A549 treated with AZD2906 at 1 μM for 4 hours (cell line): ENCODE measurements at places on chromosomes 4 and X. TPM values are rescaled to one million over a fixed set of nuclear protein-coding genes. Genes with fewer than 3 reads are reported as not detected.

The CFI gene
- total RNA-seq: 0.55 to 0.95 TPM (median 0.84 TPM) in 5 replicates

The MAGEE2 gene
- total RNA-seq: not detected in 5 replicates

The HSFX2 gene
- total RNA-seq: 0.13 to 0.18 TPM (median 0.15 TPM) in 4 of 5 replicates, not detected in the other

The PAGE1 gene
- total RNA-seq: 0.26 to 0.29 TPM in 2 of 5 replicates, not detected in the others

The FRAS1 gene
- total RNA-seq: 2.0 to 2.9 TPM (median 2.5 TPM) in 5 replicates

The PRAF2 gene
- 35.6 to 44.5 TPM (median 42.7 TPM) in 5 replicates for total RNA-seq

The RTL3 gene
- 0.09 to 0.33 TPM (median 0.14 TPM) in 5 replicates for total RNA-seq

The RAB33A gene
- total RNA-seq: 0.07 to 0.32 TPM (median 0.18 TPM) in 5 replicates

The MAP9 gene
- total RNA-seq: 4.1 to 4.8 TPM (median 4.6 TPM) in 5 replicates

The TBC1D9 gene
- total RNA-seq: 5.4 to 6.6 TPM (median 6.5 TPM) in 5 replicates

The AKAP4 gene
- total RNA-seq: 0.14 TPM in 1 of 5 replicates, not detected in the others

The SMIM20 gene
- 22.1 to 27.3 TPM (median 24.3 TPM) in 5 replicates for total RNA-seq

The PDCL2 gene
- total RNA-seq: not detected in 5 replicates

The APELA gene
- total RNA-seq: not detected in 5 replicates

The GLRA2 gene
- not detected in 5 replicates for total RNA-seq

The ARAP2 gene
- 0.28 to 0.47 TPM (median 0.39 TPM) in 5 replicates for total RNA-seq

The SH2D1A gene
- total RNA-seq: not detected in 5 replicates

The GPC4 gene
- 0.01 to 0.05 TPM (median 0.04 TPM) in 5 replicates for total RNA-seq

The RAB40A gene
- 0.06 to 0.15 TPM (median 0.10 TPM) in 5 replicates for total RNA-seq
